Stimulated activated naive CD8-positive, alpha-beta T cell treated with anti-CD3 and anti-CD28 coated beads, Interleukin-15, Interleukin-2, amounts not matched to agents 100 U/mL and 50 U/mL, for 24 hours (primary cell): ENCODE measurements at places on chromosomes 2 and 18.

- DNase-seq = no peak
These were observed 212.3 kb upstream of the ATP5MC3 start for GRCh38 chr2:175393851-175394250.

DNA sequence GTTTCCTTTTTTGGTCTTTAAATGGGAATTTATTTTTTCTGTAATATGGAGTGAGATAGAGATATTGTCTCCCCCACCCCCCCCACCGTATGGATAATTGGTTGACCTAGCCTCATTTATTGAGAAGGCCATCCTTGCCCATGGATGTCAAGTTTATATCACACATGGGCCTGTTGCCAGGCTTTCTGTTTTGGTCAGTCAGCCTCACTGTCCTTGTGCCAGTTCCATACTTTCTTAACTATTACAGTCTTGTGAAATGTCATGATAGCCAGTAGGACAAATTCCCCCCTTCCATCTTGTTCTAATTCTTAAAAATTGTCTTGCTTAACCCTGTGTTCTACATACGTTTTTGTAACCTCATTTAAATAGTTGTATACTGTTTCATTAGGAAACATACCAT, 12.5 kb downstream of the BABAM2 start:
- DNase-seq = no peak

GRCh38 chr2:205464681-205465080, 217.6 kb upstream of the NRP2 start:
- no peak for DNase-seq

DNA sequence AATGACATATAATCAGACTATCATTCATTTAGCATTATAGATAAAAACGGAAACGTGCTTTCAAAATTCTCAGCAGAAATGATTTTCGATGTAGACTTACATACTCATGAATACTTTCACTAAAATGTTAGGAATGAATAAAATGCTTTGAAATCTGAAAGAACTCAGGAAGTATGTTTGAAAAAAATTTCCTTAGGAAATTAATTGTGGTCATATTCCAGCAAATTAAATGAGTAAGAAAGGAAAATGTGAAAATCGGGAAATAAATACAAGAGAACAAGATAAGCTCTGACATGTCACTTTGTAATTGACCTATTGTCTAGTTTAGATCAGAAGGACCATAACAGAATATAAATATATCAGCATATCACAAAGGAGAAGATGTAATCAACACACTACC, 981.0 kb upstream of the CDH2 start:
- no peak for DNase-seq

- no peak for DNase-seq
These were observed 1.3 kb downstream of the CERS6 start for GRCh38 chr2:168457190-168457895.

DNA sequence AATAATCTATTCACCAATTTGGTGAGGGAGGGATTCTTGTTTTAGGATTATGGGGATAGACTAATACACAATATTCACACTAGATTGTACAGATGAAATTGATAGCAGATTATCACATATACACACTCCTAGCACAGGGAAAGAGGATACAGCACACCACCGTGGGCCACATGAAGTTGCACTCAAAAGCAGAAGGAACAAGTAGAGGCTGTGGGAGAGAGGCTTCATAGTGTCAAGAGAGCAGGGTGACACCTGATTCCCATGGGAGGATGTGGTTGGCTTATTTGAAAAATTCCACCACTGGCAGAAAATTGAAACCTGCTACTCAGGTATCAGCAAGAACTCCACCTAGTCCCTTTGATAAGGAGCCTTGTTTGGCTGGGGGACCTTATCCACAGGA, 395.6 kb downstream of the SPAG16 start:
- DNase-seq = no peak

DNA sequence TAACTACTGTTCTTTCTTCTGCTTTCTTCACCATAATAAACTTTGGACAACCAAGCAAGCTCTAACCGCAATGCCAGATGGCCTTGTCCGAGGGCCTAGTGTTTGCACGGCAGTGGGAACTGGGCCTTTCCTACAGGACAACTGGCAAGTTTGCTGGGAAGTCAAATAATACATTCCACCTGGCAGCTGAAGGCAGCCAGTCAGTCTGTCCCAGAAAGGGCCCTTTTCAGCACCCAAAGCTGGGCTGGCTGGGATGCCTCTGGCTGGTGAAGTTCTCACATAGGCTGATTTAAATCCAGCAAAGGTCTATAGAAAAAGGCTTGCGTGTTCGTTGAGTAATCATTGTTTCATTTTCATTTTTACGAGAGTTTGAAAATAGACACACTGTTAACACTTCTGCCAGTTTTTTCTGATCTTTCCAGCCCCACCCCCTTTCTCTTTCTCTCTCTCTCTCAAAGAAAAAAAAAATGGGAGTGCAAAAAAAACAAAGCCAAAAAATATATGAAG, 110.0 kb upstream of the EPAS1 start:
- DNase-seq = peak; percentile 32

DNA sequence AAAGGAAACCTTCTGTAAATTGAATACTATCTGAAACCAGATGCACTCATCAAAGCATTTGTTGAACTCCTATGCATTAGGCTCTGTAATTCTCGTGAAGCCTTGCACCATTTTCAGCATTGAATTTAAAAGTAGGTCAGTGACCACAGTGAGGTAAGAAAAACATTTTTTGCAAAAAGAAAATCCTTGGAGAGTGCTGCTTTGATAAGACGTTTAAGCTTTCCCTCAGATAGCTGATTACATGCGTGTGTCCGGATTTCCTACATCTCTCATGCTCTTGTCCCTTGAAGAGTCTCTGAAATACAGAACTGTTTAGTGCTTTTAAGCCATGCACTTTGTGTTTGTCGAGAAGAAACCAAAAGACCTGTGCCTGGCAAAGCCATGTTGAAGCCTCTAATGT, 113.6 kb downstream of the FMNL2 start:
- no peak for DNase-seq

GRCh38 chr2:28320009-28320365, 72.7 kb upstream of the FOSL2 start:
- no peak for DNase-seq

DNA sequence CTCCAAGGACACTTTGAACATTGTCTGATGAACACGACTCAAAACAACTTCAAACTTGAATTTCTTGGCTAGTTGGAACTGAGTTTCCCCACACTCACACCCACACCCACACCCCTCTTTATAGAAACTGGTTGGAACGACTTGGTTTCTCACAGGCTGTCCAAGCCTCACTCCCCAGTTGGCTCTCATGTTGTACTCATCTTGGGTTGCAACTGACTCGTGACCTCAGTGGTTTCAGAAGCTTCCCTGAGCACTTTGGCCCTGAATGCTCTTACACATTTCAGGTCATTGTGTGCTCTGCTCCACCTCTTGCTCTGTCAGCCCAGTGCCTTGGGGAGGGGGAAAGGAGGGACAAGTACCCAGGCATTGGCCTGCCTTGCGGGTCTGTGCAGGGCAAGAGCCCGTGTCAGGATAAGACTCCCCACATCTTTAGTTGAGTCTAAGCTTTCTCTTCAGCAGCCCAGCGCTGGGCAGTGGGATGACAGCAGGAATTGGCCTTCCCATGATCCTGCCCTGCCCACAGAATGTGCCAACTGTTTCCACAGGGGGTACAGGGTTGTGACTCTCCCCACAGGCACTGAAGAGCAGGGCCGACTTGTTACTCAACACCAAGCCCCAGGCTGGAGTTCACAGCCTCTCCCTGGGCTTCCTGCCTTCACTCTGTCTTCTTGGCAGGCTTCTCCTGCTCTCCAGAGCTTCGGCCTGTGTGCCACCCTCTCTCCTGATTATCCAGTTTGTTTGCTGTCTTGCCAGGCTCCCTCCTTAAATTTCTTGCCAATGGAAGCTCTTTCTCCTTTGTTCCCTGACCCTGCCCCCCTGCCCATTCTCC, 104.6 kb downstream of the RTN4 start:
- DNase-seq = peak; percentile 19

- no peak for DNase-seq
These were observed 82.5 kb upstream of the KCNE4 start for GRCh38 chr2:222969491-222969890.

- no peak for DNase-seq
These were observed 88.5 kb downstream of the EIPR1 start for GRCh38 chr2:3289171-3289515.

DNA sequence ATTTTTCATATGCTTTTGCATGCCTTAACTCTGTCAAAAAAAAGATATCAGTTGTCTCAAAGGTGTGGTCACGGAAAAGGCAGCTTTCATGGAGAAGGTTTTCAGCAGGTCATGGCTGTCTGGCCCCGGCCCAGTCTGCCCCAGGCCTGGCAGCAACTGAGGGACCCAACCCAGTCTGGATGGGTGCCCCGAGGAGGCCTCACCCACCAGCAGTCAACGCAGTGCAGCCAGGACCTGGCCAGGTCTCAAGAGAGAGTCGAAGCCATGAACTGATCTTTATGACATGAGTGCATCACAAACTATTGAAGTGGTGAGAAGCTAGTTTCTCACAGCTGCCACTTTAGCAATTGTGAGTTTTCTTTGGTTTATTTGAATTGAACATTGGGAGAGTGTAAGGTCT, 7.9 kb downstream of the TUBB6 start:
- no peak for DNase-seq

DNA sequence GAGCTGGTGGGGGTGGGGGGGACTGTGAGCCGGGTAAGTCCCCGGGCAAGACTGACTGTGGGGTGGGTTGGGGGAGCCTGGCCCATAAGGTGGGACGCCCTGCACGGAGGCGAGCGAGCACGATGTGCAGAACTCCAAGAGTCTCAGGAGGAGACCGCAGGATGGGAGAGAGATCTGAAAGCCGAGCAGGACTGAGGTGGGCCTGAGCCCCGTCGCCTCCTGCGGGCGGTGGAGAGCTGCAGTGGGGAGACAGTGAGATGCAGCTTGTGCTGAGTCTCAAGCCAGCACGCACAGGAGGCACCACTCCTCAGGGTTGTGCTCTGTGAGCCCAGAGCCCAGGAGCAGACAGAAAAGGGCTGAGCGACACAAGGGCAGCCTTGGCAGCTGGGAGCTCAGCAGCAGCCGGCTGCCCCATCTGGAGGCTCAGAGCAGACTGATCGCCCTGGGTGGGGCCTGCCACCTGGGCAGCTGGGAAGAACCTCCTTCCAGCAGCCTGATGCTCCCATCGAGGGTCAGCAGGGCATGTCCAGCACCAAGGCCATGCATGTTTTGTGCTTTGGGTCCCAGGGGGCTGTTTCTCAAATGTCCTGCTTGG, 15.9 kb downstream of the ARHGEF4 start:
- no peak for DNase-seq

DNA sequence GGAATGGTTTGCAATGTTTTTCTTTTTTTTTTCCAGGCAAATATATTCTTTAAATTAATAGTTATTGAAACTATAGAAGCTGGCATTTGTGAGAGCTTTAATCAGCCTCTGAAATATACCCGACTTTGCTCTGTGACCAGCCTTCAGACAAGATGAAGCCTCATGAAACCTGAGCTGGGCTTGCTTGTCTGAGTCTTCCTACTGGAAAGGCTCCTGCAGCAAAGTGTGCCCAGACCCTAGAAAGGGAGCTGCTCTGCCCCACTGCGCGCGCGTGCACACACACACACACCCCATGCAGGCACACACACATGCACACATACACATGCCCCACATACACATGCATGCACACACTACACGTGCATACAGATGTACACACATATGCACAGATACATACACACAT, 203.3 kb upstream of the NT5C1B start:
- no peak for DNase-seq

DNA sequence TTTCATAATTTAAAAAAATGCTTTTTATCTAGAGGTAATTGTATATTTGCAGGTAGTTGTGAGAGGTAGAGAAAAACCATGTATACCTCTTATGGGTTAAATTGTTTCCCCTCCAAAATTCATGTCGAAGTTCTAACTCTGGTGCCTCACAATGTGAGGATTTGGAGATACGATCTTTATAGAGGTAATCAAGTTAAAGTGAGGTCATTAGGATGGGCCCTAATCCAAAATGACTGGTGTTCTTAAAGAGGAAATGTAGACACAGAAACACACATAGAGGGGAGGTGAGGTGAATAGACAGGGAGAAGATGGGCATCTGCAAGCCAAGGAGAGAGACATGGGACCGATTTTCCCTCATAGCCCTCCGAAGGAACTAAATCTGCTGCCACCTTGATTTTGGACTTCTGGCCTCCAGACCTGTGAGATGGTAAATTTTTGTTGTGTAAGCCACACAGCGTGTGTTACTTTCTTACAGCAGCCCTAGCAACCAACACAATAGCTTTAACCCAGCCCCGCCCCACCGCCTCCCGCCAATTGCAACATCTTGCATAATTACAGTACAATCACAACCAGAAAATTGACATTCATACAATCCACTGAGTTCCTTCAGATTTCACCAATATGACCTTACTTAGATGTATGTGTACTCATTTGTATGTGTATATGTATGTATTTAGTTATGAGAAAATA, 208.9 kb downstream of the MIB1 start:
- no peak for DNase-seq

DNA sequence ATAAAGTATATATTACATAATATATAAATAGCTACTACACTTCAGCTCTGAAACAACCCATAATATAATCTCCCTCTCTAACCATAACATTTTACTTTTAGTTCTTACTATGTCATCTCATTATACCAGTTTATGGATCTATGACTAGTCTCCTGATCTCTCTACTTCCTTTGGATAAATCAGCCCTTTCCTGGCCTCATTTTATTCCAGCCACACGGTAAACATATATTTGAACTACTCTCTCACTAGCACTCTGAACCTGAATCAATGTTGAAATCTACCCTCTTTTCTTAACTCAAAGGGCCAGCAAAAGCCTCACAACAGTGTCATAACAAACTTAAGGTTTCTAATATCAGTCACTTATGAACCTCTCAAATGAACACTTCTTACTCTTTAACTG, 62.6 kb downstream of the BAZ2B start:
- DNase-seq = no peak

DNA sequence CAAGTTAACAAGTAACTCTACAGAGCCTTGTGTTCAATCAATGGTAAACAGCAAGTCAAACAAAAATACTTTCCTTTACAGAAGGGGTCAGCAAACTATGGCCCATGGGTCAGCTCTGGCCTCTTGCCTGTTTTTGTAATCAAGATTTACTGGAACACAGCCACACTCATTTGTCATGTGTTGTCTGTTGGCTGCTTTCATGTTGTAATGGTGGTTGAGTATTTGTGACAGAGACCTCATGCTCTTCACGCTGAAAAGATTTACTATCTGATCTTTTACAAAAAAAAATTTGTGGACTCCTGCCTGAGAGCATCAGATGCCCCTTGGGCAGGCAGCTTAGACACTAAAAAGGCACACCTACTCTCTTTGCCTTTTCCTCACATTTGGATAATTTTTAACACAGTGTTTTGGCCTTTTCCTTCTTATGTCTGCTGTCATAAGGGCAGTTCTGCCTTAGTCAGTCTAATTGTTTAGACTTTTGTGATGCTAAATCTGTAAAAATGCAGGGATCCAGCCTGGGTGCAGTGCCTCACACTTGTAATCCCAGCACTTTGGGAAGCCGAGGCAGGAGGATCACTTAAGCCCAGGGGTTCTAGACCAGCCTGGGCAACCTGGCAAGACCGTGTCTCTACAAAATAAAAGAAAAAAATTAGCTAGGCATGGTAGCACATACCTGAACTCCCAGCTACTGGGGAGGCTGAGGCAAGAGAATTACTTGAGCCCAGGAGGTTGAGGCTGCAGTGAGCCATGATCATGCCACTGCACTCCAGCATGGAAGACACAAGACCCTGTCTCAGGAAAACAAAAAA, 18.3 kb downstream of the IL1B start:
- no peak for DNase-seq

GRCh38 chr2:149483004-149483605, 104.5 kb downstream of the MMADHC start:
- no peak for DNase-seq
